ENCODE measurements at places on chromosomes 4 and X.

GRCh38 chrX:8314881-8315280 is 143.8 kb upstream of the VCX2 start:
- no peak for DNase-seq

DNA sequence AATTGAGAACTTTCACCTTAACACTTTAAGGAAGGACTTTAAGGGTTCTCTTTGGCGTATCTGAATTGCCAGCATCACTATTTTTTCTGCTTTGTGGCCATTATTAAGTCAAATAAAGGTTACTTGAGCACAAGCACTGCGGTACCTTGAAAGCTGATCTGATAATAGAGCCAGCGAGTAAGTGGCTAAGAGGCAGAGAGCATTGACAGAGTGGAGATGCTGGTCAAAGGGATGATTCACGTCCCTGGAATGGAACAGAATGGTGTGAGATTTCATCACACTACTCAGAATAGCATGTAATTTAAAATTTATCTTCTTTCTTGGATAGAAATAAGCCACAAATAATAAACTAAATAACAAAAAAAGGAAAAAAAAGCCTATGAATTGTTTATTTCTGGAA is 57.1 kb upstream of the NPFFR2 start:
- no peak for DNase-seq

- DNase-seq = no peak
These were observed 834.7 kb downstream of the RAPGEF2 start for GRCh38 chr4:159937595-159937994.

DNA sequence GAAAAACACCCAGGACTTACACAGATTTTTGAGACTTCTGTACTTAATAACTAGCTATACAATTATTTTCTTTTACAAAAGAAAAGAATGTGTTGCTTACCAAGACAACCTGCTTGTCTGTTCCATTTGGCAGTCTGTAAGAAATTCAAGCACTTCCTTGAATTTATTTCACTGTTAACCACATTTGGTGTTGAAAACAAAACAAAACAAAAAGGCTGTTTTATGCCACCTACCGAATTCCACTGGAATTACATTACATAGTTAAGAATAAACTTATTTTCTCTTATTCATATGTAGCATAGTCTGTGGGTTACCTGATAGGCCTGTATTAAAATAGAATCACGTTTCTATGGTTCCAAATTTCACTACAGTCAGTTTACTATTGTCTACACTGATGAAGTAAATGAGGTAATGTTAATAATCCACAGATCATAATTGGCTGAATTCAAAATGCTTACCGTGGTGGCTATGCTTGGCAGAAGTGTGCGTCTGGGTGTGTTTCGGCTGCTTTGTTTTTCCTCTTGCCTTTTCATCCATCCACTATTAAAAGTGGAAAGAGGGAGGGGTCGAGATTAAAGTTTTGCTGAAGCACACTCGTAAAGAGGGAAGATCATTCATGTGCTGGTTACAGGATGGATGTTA is at the start of gene TLR1:
TSS of gene TLR1 (minus strand) at position 138 of the 642 bp plus-strand sequence. CDS start 5,960 bp downstream, outside the sequence.
- peak; percentile 62 for DNase-seq

- no peak for DNase-seq
These were observed 43.7 kb downstream of the FHDC1 start for GRCh38 chr4:152979731-152980330.

- DNase-seq = no peak
These were observed 56.2 kb downstream of the PPA2 start for GRCh38 chr4:105417624-105418023.

DNA sequence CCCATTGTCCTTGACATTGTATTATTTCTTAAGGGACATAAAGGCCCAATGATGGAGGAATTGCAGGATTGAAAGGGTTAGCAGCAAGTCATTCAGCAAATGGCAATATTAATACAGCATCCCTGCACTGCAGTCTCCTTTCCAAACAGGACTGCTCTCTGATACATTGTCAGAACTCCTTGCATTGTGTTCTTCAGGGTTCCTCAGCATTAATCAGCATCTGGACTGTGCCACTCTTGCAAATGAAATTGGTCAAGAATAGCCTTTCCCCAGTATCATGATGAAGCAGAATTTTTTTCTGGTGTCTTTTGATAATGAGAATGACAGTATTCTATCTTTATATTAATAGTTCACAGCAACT is 272.6 kb upstream of the HAND2 start:
- DNase-seq = no peak

DNA sequence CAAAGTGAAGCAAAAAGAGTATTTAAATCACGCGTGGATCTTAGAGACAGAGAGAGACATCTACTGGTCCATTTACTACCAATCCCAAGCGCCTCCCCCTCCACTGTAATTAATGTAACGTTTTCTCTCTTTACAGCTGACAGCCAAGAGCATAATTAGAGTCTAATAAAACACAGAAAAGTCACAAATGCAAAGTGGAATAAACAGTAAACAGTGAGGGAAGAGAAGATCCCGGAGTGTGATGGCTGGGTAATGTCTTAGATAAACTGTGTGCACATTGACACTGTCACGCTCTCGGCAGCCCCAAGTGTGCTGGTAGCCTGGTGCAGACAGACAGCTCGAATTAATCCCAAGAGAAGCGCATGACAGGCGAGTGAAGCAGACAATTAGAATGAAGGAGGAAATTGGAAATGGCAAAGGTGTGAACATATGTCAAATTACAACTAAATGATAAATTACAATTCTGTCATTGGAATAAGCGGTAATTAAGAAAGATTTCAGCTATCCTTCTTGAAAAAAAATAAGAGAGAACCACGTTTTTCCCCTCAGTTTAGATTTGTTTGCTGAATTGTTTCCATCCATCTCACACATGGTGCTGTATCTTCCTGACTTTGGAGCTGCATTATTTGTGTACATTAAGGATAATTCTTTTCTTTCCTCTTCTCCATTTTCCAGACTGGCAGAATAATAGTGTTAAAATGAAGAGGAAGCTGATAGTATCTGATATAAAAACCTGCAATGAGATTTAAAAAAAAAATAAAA is 100.1 kb downstream of the CXXC4 start:
- peak; percentile 84 for DNase-seq

DNA sequence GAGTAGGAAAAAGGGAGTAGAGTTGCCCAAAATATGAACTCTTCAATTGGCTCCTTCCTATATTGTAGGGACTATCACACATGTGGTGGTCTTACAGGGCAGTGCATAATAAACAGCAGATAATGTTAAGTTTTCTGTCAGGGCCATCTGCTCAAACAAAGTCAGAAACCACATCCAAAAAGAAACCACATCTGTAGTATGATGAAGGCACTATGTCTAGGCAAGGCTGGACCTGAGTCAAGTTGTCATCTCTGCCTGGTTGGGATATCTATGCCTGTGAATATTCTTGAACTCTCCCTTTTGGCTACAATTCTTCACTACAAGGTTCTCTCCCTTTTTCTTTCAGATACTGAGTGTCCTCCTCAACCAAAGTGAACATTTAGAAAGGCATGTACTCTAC is 109.4 kb upstream of the C1GALT1C1 start:
- no peak for DNase-seq

DNA sequence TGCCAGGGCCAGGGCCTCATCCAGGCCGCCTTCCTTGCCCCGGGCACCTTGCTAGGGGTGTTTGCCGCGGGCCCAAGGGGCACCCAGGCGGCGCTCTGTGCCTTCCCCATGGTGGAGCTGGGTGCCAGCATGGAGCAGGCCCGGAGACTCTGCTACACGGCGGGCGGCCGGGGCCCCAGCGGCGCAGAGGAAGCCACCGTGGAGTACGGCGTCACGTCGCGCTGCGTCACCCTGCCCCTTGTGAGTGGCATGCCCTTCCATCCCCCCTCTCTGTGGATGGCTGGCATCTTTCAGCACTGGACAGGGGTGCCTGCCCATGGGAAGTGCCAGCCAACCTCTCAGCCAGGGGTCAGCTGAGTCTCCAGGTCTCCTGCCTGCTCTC is 3.6 kb downstream of the PLXNB3 start:
- no peak for DNase-seq

DNA sequence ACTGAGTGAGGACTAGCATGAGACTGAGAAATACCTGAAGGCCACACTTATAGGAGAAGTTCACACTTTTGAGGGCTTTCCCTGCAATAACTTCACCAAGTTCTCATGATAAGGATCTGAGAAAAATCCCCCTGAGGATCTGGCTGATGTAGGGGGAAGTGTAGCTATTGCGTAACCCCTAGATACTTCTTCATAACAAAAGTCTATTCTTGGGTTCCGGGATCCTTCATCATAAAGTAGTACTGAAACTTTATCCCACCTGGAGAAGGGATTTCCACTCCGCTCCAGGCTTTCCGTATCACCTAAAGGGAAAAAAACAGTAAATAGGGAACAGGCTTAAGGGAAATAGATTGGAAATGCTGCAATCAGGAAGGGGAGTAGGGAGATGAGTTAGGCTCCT is 13.3 kb downstream of the USP27X start:
- DNase-seq = no peak

GRCh38 chr4:24363751-24364150 is 220.6 kb downstream of the DHX15 start:
- no peak for DNase-seq

- peak; percentile 39 for DNase-seq
These were observed 38.5 kb upstream of the POU3F4 start for GRCh38 chrX:83469551-83469950.

- DNase-seq = no peak
These were observed 378.7 kb downstream of the C4orf33 start for GRCh38 chr4:129474698-129475097.

Measured in Ammon's horn (tissue), 1 donor.